ENCODE measurements at places on chromosomes 11 and 22. TPM values are rescaled to one million over a fixed set of nuclear protein-coding genes. Genes with fewer than 3 reads are reported as not detected.

The TOM1 gene
- 24.7 TPM for total RNA-seq

The KCNJ1 gene
- under 0.01 TPM for total RNA-seq

The HDAC10 gene
- 37.8 TPM for total RNA-seq

The OR6A2 gene
- total RNA-seq = 0.09 TPM

The B3GAT1 gene
- total RNA-seq = not detected

The OR8U1 gene
- total RNA-seq = not detected

The SLC22A25 gene
- total RNA-seq = not detected

The CYTH4 gene
- total RNA-seq = 0.32 TPM
